Naive thymus-derived CD4-positive, alpha-beta T cell (primary cell): ENCODE measurements at places on chromosomes 13 and 19. TPM values are rescaled to one million over a fixed set of nuclear protein-coding genes. Genes with fewer than 3 reads are reported as not detected.

Gene KLHL1
- not detected in 2 replicates for total RNA-seq

Gene PLIN4
- not detected for total RNA-seq

Gene CLEC4G
- total RNA-seq, result 1.2 TPM

Gene OVOL3
- not detected for total RNA-seq

Gene NCR1
- 0.65 TPM for total RNA-seq

Gene PCSK4
- total RNA-seq, result 7.4 TPM

Gene ZIC2
- total RNA-seq, result not detected

- peaks cover 54% of the 10 kb centered on the region for H3K4me1 ChIP-seq
- no peak overlapping the region for H3K27ac ChIP-seq
- H3K4me3 ChIP-seq, result no peak overlapping the region
Observed at GRCh38 chr13:42396501-42396900, 124.5 kb downstream of the AKAP11 start.

GRCh38 chr19:4368128-4368820 is 24.9 kb downstream of the MPND start:
- peak overlapping the region; percentile 76 for H3K4me3 ChIP-seq
- H3K27me3 ChIP-seq, result no peaks in the 10 kb centered on the region
- peaks cover 32% of the 10 kb centered on the region for H3K4me1 ChIP-seq
- no peak for DNase-seq
- H3K36me3 ChIP-seq, result peaks cover 51% of the 10 kb centered on the region

- H3K27me3 ChIP-seq, result no peaks in the 10 kb centered on the region
- no peak for DNase-seq
- no peak overlapping the region for H3K4me3 ChIP-seq
- no peaks in the 10 kb centered on the region for H3K36me3 ChIP-seq
- H3K4me1 ChIP-seq, result no peaks in the 10 kb centered on the region
- no peak overlapping the region for H3K27ac ChIP-seq
Observed at GRCh38 chr19:4781801-4782200, 9.7 kb upstream of the FEM1A start.

GRCh38 chr13:37369616-37370015 is 229.0 kb downstream of the POSTN start:
- H3K36me3 ChIP-seq, result no peaks in the 10 kb centered on the region
- no peak for DNase-seq
- H3K4me1 ChIP-seq, result no peaks in the 10 kb centered on the region
- H3K27me3 ChIP-seq, result no peaks in the 10 kb centered on the region
- H3K4me3 ChIP-seq, result no peak overlapping the region

GRCh38 chr19:46404753-46405468 is 8.5 kb downstream of the CCDC8 start:
- H3K27me3 ChIP-seq, result peaks cover 15% of the 10 kb centered on the region
- DNase-seq, result no peak
- peaks cover 15% of the 10 kb centered on the region for H3K4me1 ChIP-seq
- H3K36me3 ChIP-seq, result no peaks in the 10 kb centered on the region

DNA sequence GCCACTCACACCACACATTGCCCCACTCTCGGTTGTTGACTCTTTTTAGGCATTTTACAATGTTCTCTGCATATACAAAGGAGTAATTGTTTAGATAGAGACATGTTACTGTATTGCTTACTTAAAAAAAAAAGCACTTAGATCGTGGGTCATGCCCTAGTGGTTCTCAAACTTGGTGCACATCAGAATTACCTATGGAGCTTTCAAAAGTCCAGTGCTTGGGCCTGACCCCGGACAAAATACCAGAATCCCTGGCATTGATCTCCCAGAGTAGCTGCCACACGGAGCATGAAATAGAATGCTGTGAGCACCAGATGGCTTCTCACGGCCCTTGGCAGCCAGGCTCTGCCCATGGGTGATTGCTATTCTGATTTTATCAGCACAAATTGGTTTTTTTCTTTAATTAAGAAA is 20.0 kb downstream of the ACP7 start:
- H3K4me3 ChIP-seq, result no peak overlapping the region
- H3K27me3 ChIP-seq, result no peaks in the 10 kb centered on the region
- no peaks in the 10 kb centered on the region for H3K4me1 ChIP-seq
- no peak for DNase-seq
- no peaks in the 10 kb centered on the region for H3K36me3 ChIP-seq

GRCh38 chr19:2578391-2578890 is 102.5 kb downstream of the GADD45B start:
- no peak overlapping the region for H3K27ac ChIP-seq
- no peak overlapping the region for H3K4me3 ChIP-seq
- peaks cover 10% of the 10 kb centered on the region for H3K4me1 ChIP-seq
- H3K36me3 ChIP-seq, result no peaks in the 10 kb centered on the region
- no peaks in the 10 kb centered on the region for H3K27me3 ChIP-seq
- no peak for DNase-seq

DNA sequence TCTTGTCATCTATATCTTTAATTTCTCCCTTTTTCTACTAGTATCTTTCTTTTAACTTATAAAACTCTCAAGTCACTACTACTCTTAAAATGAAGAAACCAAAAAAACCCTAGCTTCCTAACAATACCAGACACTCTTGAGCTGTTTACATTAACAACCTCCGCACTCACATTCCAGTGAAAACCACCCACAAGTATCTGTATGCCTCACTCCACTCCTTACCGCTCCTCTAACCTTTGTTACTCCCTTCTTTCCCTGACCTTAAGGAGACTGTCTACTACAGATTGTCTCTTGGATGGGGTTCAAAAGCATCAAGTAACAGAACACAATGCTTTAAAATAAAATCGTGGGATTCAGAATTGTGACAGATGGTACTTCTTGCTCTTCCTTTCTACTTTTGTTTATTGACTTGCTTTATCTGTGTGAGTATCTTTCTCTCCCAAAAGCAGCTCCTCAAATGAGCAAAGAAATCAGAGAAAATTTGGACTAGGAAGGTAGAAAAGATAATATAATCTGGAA is 110.0 kb upstream of the FBXL3 start:
- H3K36me3 ChIP-seq, result peaks cover 56% of the 10 kb centered on the region
- H3K27ac ChIP-seq, result no peak overlapping the region
- no peaks in the 10 kb centered on the region for H3K4me1 ChIP-seq
- H3K4me3 ChIP-seq, result no peak overlapping the region
- no peaks in the 10 kb centered on the region for H3K27me3 ChIP-seq

GRCh38 chr19:57850553-57851017 is 926 bp downstream of the ZNF587 start:
- H3K36me3 ChIP-seq, result no peaks in the 10 kb centered on the region
- H3K4me1 ChIP-seq, result peaks cover 7% of the 10 kb centered on the region
- H3K27ac ChIP-seq, result peak overlapping the region; percentile 92
- peak overlapping the region; percentile 72 for H3K4me3 ChIP-seq
- no peaks in the 10 kb centered on the region for H3K27me3 ChIP-seq

DNA sequence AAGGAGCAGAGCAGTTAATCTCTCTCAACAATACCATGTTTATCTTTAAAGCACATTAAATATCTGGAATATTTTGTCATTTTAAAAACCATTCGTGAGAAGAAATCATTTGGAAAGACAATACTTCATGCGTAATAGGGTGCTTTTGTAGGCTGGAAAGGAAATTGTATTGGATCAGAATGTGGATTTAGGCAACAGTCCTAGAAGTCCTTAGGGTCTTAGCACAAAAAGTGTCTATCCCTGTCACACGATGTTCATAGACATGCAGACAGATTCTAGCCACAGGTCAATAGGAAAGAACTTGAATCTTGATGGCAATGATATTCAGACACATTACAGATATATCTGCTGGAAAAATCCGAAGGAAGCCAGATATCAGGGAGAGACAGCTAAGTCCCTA is 156.0 kb downstream of the KCTD12 start:
- no peak for DNase-seq
- H3K36me3 ChIP-seq, result no peaks in the 10 kb centered on the region
- H3K4me1 ChIP-seq, result no peaks in the 10 kb centered on the region
- no peak overlapping the region for H3K4me3 ChIP-seq

DNA sequence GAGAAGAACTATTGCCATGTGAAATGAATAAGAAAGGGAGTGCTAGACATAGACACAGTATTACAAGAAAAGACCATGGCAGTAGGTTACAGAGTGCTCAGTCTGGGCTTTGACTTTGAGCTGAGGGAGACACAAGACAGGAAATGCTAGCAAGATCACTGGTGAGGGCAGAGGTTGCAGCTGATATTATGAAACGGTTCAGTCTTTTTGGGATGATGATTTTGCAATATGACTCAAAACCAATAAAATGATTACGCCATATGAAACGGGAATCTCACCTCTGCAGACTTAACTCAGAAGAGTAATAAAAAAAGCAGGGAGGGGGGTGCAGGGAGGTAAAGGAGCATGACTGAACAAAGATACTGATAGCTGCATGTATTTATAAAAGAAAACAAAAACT is 123.1 kb downstream of the RBM26 start:
- H3K27me3 ChIP-seq, result no peaks in the 10 kb centered on the region
- H3K4me3 ChIP-seq, result no peak overlapping the region
- no peaks in the 10 kb centered on the region for H3K36me3 ChIP-seq
- H3K4me1 ChIP-seq, result no peaks in the 10 kb centered on the region

- DNase-seq, result no peak
- H3K27ac ChIP-seq, result no peak overlapping the region
- H3K36me3 ChIP-seq, result no peaks in the 10 kb centered on the region
- H3K4me1 ChIP-seq, result no peaks in the 10 kb centered on the region
- no peak overlapping the region for H3K4me3 ChIP-seq
- no peaks in the 10 kb centered on the region for H3K27me3 ChIP-seq
Observed at GRCh38 chr13:28463481-28463880, 31.4 kb downstream of the FLT1 start.

GRCh38 chr19:31505596-31505910 is 156.3 kb upstream of the TSHZ3 start:
- no peaks in the 10 kb centered on the region for H3K4me1 ChIP-seq
- no peak overlapping the region for H3K4me3 ChIP-seq
- no peaks in the 10 kb centered on the region for H3K36me3 ChIP-seq
- H3K27me3 ChIP-seq, result no peaks in the 10 kb centered on the region

DNA sequence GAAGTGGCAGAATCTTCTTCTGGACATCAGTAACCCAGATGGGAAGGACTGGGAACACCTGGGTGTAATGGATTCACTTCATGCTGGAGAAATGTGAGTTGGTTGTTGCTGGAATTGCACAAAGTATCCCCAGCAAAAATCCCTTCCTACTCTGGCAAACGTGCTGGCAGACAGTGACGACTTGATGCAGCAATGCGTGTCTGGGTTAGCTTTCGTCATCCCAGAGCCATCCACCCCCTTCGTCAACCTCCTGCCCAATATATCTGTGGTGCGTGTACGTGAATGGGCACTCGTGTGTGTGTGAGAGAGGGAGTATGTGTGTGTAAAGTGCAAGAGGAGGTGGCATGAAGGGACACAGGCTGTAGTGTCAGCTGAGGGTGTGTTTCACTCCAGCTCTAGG is 70.9 kb downstream of the TM9SF2 start:
- H3K36me3 ChIP-seq, result no peaks in the 10 kb centered on the region
- H3K4me3 ChIP-seq, result no peak overlapping the region
- no peaks in the 10 kb centered on the region for H3K4me1 ChIP-seq
- H3K27ac ChIP-seq, result no peak overlapping the region

GRCh38 chr19:45172611-45173208 is 5.3 kb downstream of the TRAPPC6A start:
- H3K27ac ChIP-seq, result peak overlapping the region; percentile 61
- no peaks in the 10 kb centered on the region for H3K36me3 ChIP-seq
- H3K4me3 ChIP-seq, result peak overlapping the region; percentile 3
- no peak for DNase-seq

GRCh38 chr19:55472463-55472862 is 4.0 kb upstream of the ZNF628 start:
- H3K27me3 ChIP-seq, result no peaks in the 10 kb centered on the region
- no peak overlapping the region for H3K4me3 ChIP-seq
- no peak overlapping the region for H3K27ac ChIP-seq
- no peaks in the 10 kb centered on the region for H3K36me3 ChIP-seq
- H3K4me1 ChIP-seq, result peaks cover 10% of the 10 kb centered on the region

GRCh38 chr19:57935731-57936130 is 529 bp upstream of the ZNF418 start:
- H3K4me3 ChIP-seq, result peak overlapping the region; percentile 31
- no peaks in the 10 kb centered on the region for H3K27me3 ChIP-seq
- no peak overlapping the region for H3K27ac ChIP-seq
- no peaks in the 10 kb centered on the region for H3K4me1 ChIP-seq
- no peaks in the 10 kb centered on the region for H3K36me3 ChIP-seq

GRCh38 chr13:113836768-113837559 is 26.9 kb downstream of the GAS6 start:
- H3K27me3 ChIP-seq, result no peaks in the 10 kb centered on the region
- no peak overlapping the region for H3K27ac ChIP-seq
- H3K4me1 ChIP-seq, result peaks cover 18% of the 10 kb centered on the region
- H3K4me3 ChIP-seq, result no peak overlapping the region
- no peak for DNase-seq

DNA sequence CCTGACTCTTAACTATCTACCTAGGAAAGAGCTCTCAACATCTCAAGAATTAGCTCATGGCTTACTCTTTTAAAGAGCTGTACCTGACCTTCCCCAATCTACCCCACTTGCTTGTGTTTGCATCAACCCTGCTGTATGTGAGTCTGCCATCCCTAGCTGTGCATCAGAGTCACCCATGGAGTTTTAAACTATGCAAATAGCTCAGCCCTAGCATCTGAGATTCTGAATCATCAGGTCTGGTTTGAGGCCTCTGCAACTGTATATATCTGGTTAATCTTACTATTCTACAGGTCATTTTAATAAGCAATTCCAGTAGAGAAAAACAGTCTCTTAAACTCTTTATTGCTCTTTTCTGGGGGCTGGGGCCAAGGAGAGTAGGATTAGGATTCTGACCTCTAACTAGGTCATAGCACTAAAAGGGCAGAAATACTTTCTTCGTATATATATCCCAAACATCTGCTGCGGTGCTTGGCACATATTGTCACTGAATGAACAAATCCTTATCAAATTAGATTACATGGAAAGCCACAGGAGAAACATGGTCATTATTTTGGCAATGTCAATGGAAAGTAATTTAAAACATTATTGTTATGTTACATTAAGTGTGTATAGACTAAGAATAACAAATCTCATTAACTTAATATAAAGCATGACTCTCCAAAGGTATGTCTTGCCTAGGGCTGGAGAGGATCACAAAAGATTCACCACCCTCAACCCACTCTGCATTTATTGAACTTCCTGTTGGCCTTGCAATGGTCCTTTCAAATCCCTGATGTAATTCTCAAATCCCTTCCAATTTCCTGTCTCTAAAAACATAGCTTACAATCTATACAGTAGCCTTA is 232.2 kb downstream of the DACH1 start:
- H3K27ac ChIP-seq, result no peak overlapping the region
- H3K4me3 ChIP-seq, result no peak overlapping the region
- no peak for DNase-seq
- no peaks in the 10 kb centered on the region for H3K27me3 ChIP-seq
- no peaks in the 10 kb centered on the region for H3K36me3 ChIP-seq

- no peaks in the 10 kb centered on the region for H3K36me3 ChIP-seq
- no peak for DNase-seq
- H3K4me1 ChIP-seq, result no peaks in the 10 kb centered on the region
Observed at GRCh38 chr13:24180750-24181377, 20.3 kb downstream of the SPATA13 start.
